T-helper 2 cell (primary cell): ENCODE measurements at places on chromosomes 11 and 22.

DNA sequence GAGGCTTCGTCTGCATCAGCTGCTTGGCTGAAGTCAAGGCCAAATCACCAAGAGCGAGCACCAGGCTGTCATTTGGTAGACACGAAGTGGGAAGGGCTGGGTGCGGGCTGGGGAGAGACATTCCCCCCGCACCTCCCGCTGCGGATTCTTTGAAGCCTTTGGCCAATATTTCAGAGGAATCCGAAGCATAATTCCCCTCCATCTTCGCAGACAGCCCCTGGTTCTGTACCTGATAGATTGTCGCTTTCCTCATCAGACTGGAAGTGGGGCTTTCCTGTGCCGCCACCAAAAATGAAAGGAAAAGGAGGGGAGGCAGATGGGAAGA is 15.3 kb downstream of the BLID start:
- no peak for DNase-seq

GRCh38 chr22:17749605-17750395 is 24.5 kb downstream of the BID start:
- DNase-seq = no peak

- DNase-seq = no peak
Measured at GRCh38 chr22:50717709-50718351, 20.2 kb upstream of the ACR start.

GRCh38 chr22:31830721-31831070 is 76.9 kb downstream of the DEPDC5 start:
- no peak for DNase-seq
